ENCODE measurements at places on chromosomes 11 and 22. TPM values are rescaled to one million over a fixed set of nuclear protein-coding genes. Genes with fewer than 3 reads are reported as not detected.

CNGA4 gene
- 0.63 TPM for total RNA-seq

GLYATL2 gene
- 3.4 TPM for total RNA-seq

CCDC188 gene
- total RNA-seq: 1.3 TPM

DLG2 gene
- 482 TPM for total RNA-seq

SYT13 gene
- total RNA-seq: 153 TPM
